Stimulated activated CD4-positive, alpha-beta T cell treated with anti-CD3 and anti-CD28 coated beads, Interleukin-4, amount 100 ng/mL, for 24 hours (primary cell): ENCODE measurements at places on chromosomes 6 and 20.

- DNase-seq = no peak
Observed at GRCh38 chr6:47358440-47359225, 48.9 kb upstream of the TNFRSF21 start.

- no peak for DNase-seq
Observed at GRCh38 chr6:164135511-164136132, 721.1 kb downstream of the QKI start.

GRCh38 chr6:107786709-107787588 is 37.2 kb downstream of the SCML4 start:
- DNase-seq = peak; percentile 35

- DNase-seq = peak; percentile 66
Observed at GRCh38 chr20:43658069-43658722, 8.7 kb upstream of the MYBL2 start.

DNA sequence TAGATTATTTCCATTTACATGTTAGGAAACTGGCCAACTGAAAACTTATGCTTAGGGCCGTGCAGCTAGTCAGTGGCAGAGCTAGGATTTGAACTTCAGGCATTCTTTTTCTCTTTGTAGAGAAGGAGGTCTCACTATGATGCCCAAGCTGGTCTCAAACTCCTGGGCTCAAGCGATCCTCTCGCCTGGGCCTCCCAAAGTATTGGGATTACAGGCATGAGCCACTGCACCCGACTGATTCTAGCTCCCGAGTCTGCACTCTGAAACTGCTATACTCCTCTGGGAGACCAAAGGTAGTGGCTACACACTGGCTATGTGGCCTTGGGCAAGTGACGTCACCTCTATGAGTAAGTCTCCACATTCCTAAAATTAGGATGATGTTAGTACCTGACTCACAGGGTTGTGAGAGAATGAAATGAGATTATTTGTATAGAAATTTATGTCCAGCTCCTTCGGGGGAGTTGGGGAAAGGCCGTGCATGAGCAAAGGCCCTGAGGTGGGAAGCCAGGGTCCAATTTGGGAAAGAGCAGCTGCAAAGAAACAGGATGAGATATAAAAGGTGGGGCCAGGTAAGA is 6.4 kb downstream of the PLTP start:
- no peak for DNase-seq

GRCh38 chr6:167047554-167047953 is 48.4 kb downstream of the CEP43 start:
- DNase-seq = peak; percentile 65

DNA sequence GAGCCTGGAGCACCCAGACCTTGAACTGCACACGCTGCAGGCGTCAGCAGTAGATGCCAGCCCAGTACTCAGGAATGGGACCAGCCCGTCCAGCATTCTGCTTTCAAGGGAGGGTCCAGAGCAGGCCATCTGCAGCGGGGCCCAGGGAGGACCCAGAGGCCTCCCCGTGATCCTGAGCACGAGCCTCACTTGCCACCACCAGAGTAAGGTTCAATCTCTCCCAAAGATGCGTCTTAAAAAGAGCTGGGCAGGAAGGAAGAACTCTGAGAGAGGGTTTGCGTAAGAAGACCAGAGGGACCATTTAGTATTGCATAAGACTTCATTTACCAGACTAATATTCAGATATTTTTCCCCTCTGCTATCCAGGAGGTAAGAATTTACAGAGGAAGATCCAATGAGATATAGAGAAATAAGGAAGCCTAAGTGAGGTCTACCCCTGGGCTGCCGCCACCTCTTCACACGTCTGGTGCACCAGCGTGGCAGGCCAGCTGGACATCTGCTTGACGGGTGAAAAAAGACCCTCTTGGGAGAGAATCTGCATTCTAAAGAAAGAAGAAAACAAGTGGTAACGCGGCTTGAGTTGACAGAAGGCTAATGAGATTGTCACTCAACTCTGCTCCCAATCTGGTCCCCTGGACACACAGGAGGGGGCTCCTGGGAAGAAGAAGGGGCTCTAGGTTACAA is 107.3 kb downstream of the PRND start:
- DNase-seq = no peak

- no peak for DNase-seq
Observed at GRCh38 chr6:39840781-39841180, 48.6 kb downstream of the DAAM2 start.

DNA sequence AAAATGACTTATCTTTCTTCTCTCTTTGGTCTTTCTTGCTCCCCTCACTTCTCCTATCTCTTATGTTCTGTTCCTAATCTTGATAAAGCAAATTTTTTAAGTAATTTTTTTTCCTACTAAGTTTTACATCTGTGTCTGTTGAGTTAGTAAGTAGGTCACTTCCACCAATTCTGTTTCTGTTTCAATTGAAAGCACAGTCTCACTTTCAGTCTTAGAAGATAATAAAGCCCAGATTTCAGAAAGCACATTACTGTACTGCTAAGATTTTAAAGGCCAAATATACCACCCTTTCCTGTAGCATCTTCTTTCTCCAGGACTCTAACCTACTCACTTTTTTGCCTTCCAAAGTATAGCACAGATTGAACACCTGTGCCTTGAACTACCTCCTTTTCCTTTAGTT is 866.1 kb upstream of the ADGRB3 start:
- DNase-seq = no peak

GRCh38 chr20:38890497-38890818 is 35.8 kb upstream of the FAM83D start:
- DNase-seq = no peak

GRCh38 chr6:44102527-44102926 is 24.7 kb downstream of the MRPL14 start:
- no peak for DNase-seq

DNA sequence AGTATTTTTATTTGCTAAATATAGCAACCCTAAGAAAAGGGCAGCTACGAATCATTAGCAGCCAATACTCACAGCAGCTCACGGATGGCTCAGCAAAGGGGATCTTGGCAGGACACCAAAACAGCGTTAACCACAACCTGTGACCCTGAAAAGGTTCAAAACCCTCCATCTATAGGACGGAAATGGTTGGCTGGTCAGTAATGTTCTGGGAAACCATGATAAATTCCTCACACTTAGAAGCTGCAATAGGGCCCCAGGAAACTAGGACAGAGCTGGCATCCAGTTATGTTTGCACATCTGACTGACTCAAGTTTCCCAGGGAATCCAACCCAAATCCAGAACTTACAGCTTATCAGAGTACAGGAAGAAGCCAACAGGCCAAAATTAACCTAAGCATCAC is 30.9 kb upstream of the PTPRT start:
- no peak for DNase-seq

- peak; percentile 5 for DNase-seq
Observed at GRCh38 chr6:122730775-122731386, 48.6 kb upstream of the FABP7 start.

GRCh38 chr6:73665686-73666319 is 12.0 kb upstream of the SLC17A5 start:
- no peak for DNase-seq

DNA sequence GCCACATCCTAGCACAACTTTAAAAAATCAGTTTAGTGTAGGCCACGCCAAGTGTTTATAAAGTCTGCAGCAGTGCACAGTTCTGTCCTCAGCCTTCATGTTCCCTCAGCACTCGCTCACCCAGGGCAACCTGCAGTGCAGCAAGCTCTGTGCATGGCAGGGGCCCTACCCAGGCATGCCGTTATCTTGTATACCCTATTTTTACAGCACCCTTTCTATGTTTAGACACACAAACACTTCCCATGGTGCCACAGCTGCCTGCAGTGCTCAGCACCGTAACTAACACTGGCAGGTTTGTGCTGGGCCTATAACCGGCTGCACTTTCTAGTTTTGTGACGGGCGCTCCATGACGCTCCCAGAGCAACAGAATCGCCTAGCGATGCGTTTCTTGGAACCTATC is 43.8 kb downstream of the ZBTB46 start:
- no peak for DNase-seq

DNA sequence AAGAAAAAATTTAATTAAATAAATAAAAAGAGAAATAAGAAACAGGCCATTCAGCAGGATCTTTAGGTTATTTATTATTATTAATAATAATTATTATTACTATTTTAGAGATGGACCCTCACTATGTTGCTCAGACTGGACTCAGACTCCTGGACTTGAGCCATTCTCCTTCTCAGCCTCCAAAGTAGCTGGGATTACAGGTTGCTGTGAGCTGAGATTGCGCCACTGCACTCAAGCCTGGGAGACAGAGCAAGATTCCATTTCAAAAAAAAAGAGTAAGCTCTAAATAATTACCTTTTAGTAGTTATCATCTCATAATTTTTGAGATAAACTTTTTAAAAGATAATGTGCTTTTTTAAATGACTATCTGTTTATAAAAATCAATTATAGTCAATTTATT is 1102.8 kb upstream of the GJE1 start:
- DNase-seq = no peak

DNA sequence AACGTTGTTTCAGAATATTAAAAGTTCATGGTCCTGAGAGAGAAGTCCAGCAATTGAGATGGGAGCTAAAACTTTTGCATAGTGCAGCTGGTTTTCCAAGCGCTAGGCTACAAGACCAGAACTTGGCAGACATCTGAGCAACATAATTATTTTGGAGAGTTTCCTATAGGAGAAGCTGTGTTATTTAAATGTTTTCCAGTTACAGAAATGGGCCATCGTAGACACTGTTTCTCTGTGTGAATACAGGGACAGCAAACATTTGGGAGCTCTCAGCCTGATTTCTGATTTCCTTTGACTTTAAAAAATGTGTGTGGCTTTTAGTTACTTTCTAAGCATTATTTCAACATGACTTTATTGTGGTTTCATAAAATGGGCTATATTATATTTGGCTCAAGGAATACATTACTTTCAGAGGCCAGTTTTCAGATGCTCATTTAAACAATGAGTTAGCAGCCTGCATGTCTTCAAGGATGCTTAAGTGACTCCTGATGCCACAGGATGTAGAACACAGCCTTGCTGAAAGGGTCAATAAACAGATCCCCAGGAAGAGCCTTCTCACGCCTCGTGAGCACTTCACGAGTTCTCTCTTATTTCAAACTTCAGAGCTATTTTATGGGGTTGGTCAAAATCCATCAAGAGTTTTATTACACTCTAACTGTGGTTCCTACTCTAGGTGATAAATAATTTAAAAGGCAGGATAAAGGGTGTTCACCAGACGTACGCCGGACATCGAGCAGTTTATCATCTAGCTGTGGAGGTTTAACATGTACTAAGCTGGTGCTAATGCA is 193.8 kb downstream of the SMOC2 start:
- DNase-seq = no peak

GRCh38 chr6:163945808-163946207 is 531.3 kb downstream of the QKI start:
- no peak for DNase-seq

DNA sequence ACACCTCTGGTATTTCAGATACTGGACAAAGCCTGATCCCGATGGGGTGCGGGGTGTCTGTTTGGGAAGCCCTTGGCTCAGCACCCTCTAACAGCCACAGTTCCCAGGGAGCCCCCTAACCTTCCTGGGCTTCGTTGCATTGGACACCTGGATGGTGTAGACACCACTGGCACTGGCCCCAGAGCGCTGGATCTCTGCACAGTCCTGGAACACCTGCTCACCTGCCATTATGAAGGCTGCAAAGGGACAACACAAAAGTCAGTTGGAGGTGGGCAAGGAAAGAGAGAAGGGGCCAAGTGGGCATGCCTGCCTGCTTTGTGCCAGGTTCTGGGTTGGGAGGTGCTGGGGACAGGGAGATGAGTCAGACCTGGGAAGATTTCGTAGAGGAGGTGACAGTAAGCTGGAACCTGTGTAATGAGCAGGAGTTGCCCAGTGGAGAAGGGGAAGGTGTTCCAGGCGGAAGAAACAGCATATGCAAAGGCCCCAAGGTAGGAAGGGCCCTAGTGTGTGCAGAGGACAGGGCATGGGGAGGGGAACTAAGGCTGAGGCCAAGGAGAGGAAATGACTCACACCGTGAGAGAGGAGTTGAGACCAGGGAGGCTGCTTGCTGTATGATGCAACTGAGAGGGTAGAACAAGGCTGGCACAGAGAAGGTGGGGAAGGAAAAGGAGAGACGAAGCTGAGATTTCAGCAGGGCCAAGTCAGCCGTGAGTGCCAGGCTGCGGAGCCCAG is 34.9 kb downstream of the ANGPT4 start:
- DNase-seq = peak; percentile 9

GRCh38 chr6:23445157-23445710 is 680.8 kb upstream of the NRSN1 start:
- DNase-seq = no peak

- DNase-seq = no peak
Observed at GRCh38 chr6:69379518-69379917, 417.3 kb downstream of the LMBRD1 start.

DNA sequence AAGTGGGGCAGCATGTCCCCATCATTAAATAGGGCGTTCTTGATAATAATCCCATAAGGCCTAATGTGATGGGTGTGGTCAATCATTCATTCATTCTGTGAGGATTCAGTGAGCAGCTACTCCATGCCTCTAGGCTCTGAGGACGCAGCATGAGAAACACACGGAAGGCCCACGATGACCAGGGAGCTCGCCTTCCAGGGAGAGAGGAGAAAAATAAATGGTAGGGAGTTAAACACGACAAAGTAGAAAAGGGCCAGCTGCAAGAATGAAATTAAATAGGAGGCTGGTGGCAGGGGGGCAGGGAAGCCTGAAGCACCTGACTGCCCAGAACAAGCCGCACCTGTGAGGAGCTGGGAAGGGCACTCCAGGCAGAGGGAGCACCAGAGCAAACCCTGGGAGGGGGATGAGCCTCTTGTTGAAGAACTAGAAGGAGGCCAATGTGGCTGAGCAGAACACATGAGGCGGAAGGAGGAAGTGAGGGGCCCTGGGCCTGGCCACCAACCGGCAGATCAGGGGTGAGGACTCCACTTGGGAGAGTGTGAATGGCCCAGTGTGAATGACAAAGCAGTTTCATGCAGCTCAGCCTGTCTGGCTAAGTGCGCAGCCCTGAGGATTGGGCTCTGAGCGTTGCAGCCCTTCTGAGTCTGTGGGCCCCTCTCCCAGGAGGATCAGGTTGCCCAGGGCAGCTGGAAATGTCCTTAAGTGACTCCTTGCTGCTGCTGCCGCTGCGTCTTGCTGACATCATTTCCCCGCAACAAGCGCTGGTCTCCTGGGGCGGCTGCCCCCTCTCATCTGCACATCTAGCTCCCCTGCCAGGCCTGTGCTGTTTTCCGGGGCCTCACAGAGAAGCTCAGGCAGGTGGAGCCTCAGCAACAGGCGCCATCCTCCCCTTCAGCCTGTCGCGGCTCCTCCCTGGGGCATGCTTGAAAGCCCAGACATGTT is 99.9 kb downstream of the CDH26 start:
- DNase-seq = peak; percentile 8
